ENCODE measurements at places on chromosomes 5 and 9.

GRCh38 chr9:118721923-118722322 lies 647.3 kb downstream of the BRINP1 start:
- DNase-seq, result no peak

GRCh38 chr9:114416290-114416689 lies 28.5 kb upstream of the AKNA start:
- DNase-seq, result no peak

DNA sequence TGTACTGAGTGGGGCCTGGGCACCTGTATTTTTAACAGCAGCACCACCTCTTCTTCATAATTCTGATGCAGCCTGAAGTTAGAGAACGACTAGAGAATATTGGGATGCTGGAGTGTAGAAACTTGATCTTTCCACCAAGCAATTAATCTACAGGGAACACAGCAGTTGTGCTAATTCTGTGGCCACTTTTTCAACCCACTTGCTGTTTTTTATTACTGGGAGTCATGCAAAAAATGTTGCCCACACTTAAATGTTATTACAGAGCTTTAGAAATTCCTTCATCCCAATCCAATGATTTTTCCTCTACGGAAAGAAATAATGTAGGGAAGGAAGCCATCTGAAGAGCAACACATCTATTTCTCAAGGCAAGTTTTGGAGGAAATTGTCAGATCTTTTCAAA lies 190.9 kb upstream of the TUT7 start:
- peak; percentile 79 for DNase-seq

DNA sequence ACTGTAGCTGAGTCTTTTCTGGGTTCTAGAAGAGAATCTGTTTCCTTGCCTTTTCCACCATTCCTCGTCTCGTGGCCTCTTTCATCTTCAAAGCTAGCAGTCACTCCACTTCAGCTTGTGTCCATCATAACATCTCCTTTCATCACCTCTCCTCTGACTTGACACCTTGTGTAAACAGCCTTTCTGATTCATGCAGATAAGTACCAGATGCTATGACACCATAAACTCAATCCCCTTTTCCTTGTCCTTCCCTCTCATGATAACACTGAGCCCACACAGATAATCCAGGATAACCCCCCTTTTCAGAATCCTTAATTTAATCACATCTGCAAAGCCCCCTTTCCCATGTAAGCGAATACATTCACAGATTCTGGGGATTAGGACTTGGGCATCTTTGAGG lies 95.5 kb downstream of the SNX24 start:
- no peak for DNase-seq

DNA sequence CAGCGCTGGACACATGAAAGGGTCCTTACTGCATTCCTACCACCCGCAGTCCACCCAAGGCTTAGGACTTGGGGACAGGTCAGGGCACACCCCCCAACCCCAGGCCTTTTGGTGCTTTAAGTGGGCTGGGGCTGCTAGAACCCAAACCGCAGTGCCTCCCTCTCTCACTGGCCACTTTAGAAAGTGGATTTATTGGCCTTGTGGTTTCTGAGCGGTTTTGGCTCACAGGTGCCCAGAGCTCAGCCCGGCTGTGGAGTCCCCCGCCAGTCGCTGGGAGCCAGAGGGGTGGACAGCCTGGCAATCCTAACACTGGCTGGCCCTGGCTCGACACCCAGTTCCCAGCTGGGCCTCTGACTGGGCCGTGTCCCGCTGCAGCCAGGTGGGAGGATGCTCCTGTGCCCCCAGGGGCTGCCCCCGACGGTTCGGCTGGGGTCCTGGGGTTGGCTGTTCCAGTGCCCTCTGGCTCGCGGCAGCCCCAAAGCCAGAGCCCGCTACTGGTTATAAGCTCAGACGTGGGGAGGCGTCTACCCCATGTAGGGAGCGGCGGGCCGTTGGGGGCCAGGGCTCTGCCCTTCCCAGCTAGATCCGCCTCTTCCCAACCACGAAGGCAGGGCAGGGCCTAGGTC lies 65.2 kb upstream of the RNU6ATAC start:
- no peak for DNase-seq

- DNase-seq, result no peak
Observed at GRCh38 chr5:166399781-166400180, 1891.7 kb upstream of the WWC1 start.

- no peak for DNase-seq
Observed at GRCh38 chr9:105432247-105432842, 15.5 kb upstream of the FSD1L start.

- no peak for DNase-seq
Observed at GRCh38 chr9:76351006-76351405, 43.2 kb downstream of the RFK start.

GRCh38 chr5:149144637-149145036 lies 3.3 kb downstream of the ABLIM3 start:
- no peak for DNase-seq

DNA sequence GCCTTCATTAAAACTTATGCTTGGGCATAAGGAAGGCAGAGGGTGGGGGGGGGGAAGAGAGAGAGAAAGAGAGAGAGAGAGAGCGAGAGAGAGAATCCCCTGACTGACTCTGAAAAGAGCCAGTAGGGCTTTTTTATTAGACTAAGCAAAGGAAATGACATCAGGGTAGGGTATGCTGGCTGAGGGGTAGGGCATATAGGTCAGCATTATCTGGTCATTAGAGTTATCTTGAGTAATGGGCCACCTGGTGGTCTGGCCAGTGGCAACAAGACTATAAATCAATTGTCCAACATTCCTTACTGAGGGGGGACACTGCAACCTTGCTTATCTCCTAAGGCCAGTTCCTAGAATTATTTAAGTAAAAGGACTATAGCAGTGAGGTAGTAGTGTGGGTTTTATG lies 67.2 kb downstream of the TSSK1B start:
- DNase-seq, result no peak

DNA sequence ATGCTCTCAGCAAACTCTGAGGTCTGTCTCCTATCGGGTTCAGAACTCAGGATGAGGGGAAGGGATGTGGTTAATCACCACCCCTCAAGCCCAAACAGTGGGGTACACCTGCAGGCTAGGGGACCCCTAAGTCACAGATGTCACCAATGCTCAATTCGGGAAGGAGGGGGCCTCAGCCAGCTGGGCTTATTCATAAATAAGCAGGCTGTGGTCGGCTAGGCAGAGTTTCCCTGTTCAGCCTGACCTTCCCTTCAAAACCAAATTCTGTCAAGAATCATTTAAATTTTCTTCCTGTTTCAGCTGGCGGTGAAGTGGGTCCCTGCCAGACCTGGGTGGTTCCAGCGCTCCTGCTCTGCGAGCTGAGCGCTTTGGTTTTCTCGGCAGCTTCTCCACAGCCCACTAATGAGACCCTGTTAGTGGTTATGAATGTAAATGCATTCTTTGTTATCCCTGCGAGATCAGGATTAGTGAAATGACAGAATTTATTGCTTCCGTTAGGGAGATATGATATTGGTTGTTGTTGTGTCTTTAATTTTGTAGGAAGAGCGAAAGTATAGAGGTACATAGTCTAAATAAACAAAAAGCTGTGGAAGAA lies 68.3 kb downstream of the AK8 start:
- DNase-seq, result no peak

DNA sequence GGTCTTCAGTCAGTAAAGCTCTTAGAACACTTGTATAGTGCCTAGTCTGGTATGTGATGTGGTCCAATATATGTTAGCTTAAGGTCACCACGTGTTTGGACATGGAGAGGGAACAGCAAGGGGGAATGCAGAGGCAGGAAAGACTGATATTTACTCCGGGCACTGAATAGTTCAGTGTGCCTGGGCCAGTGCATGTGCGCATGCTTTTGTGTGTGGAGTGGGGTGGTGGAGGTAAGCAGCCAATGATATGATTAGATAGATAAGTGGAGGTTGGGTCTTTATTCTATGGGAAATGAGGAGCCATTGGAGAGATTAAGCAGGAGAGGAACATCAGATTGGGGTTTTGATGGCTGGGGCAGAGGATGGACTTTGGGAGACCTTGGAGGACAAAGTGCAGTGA lies 14.0 kb downstream of the OR13J1 start:
- no peak for DNase-seq

DNA sequence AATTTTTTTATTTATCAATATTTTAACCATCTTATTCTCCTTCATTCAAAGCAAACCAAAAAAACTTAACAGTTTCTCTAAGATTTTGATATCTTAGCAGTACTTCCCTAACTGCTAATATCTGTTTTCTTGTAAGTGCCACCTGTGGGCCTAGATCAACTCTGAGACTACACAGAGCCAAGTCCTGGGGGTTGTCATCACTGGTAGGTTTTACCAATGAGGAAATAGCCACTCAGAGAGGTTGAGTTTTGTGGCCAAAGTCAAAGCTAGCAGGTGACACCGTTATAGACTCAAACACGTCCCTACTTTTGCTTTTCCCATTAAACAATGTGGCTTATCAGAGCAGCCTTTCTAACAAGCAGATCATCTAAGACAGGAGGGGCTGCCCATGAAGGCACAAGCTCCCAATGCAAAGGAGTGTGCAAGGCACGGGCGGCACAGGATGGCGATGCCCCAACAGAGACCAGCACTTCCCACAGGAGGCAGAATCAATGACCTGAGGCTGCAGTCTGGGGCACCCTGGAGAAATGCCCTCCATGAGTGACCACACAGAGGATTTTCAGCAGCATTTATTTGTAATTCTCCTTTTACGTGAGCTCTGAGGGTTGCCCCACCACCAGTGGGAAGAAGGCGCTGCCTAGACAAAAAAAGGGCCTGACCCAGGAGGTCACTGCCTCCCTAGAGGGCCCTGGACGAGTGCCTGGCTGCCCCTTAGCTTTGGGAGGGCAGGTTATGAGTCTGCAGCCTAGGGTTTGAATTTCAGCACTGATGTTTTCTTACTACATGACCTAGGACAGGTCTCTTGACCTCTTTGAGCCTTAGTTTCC lies 7.4 kb downstream of the TBC1D2 start:
- DNase-seq, result no peak

GRCh38 chr9:136806631-136807201 lies 1.0 kb upstream of the RABL6 start:
- DNase-seq, result no peak

DNA sequence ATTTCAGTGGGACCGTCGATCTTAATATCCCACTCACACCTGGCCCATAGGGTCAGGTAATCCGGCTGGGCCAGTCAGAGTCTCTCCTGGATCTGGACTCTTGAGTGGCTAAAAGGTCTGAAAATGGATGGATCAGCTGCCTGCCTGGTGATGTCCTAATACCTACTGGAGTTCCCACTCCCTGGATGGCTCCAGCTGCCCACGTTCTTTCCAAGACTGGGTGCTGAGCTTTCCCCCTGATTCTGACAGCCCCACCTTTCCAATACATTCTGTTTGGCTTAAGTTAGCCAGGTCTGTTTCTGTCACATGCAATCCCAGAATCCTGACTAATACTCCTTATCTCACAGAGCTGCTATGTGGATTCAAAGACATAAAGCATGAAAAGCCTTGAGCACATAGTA lies 10.2 kb downstream of the SH3PXD2B start:
- DNase-seq, result peak; percentile 39

DNA sequence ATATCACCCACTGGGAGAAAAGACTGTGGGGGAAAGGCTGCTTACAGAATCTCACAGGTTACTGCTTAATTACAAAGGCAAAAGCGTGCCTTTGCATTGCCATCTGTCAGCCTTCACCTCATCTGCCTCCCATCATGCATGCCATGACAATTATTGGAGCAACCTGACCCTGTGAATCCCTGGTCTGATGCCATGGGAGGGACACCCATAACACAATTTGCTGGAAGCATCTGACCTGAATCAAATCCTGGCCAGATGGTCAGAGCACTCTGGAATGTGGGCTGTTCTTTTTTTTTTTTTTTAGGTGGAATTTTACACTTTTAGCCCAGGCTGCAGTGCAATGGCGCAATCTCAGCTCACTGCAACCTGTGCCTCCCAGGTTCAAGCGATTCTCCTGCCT lies 11.6 kb upstream of the RETREG1 start:
- DNase-seq, result no peak

GRCh38 chr5:147835386-147835798 lies 3.9 kb upstream of the SPINK1 start:
- DNase-seq, result no peak

DNA sequence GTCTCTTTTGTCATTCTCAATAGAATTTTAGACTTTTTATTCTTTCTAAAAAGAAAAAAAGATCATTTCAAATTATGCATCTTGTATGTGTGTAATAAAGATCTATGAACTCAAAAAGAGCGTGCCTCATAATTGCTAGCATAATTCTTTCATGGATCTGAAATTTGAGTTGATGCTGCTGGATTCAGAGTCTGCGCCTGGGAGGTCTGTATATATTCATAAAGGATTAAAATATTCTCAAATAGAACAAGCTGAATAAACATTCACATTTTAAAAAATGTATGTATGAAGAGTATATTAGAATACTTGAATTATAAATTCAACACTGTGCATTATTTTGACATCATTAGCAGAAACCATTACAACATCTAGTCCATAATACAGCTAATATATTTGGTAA lies 297.8 kb upstream of the GRAMD2B start:
- DNase-seq, result no peak

- no peak for DNase-seq
Observed at GRCh38 chr9:97830884-97831829, 21.9 kb upstream of the FOXE1 start.

DNA sequence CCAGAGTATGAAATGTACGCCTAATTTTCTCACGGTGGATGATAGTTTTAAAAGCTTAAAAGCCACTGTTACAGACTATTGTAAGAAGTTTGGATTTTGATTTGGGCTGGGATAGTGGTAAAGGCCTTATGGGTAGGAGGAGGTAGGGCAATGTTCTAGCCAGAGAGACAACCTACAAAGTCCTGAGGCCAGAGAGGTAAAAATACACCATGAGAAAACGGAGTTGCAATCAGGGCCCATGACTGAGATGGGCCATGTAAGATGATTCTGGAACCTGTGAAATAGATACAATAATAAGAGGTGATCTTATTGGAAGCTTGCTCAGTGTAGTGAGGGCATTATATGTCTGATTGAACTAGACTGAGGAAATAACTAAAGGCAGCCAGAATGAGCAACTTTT lies 188.8 kb downstream of the RFX3 start:
- DNase-seq, result no peak

DNA sequence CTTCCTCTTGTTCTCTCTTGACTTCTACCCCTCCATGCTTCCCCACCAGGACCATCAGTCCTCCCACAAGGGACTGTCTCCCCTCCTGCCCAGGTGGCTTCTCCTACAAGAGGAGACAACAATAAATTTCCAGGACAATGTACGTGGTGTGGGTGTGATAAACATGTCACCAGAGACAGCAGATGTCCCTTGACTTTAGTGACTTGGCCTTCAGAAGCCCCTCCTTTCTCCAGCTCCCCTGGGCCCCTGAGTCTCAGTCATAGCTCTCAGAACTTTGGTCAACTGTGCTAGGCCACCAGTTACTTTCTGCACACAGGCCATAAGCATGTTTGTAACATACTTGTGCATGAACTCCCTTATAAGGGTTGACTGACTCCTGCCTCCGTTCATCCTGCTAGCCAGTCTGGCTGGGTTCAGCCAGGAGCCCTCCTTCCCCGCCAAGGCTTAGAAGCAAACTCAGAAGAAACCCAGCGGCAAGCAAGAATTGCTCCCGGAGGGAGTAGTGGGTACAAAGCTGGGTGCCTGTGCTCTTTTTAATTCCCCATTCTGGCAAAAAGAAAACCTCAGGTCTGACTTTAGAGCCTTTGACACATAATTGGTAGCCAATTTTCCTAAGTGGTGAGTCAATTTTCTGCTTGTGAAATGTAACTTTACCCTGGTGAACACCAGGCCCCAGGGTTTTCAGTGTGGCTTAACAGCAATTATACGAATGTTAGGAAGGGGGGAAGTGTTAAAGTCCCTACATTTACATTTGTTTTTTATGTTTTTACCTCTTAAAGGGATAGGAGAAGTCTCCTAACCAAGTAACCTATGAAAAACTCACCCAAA lies 49.2 kb downstream of the EBF1 start:
- DNase-seq, result peak; percentile 87

- DNase-seq, result no peak
Observed at GRCh38 chr5:171599957-171600612, 180.6 kb downstream of the FGF18 start.

GRCh38 chr5:88276378-88276777 lies 7.7 kb upstream of the TMEM161B start:
- no peak for DNase-seq

Measured in fibroblast of skin of right biceps (primary cell).